A549 treated with dexamethasone at 1 μM for 4 hours (cell line): ENCODE measurements at places on chromosomes 5 and 9. TPM values are rescaled to one million over a fixed set of nuclear protein-coding genes. Genes with fewer than 3 reads are reported as not detected.

CDH12 gene
- 0.03 TPM in 2 of 5 replicates, not detected in the others for total RNA-seq

ACOT12 gene
- 0.08 to 0.09 TPM in 2 of 5 replicates, not detected in the others for total RNA-seq

LHX6 gene
- total RNA-seq: 2.9 to 3.7 TPM (median 3.2 TPM) in 5 replicates

ZCCHC7 gene
- total RNA-seq: 12.5 to 14.3 TPM (median 13.2 TPM) in 5 replicates

FCN2 gene
- total RNA-seq: not detected in 5 replicates

TPRN gene
- total RNA-seq: 6.4 to 11.2 TPM (median 10.5 TPM) in 5 replicates

BHMT2 gene
- not detected in 5 replicates for total RNA-seq

CER1 gene
- total RNA-seq: not detected in 5 replicates

MAMDC2 gene
- 0.20 to 0.34 TPM (median 0.27 TPM) in 5 replicates for total RNA-seq

ADAMTSL2 gene
- not detected in 5 replicates for total RNA-seq

ITK gene
- 0.07 to 0.43 TPM (median 0.37 TPM) in 5 replicates for total RNA-seq

SPATA31D4 gene
- total RNA-seq: not detected in 5 replicates

TEX48 gene
- not detected in 5 replicates for total RNA-seq

TICAM2 gene
- 0.87 to 1.5 TPM (median 1.1 TPM) in 5 replicates for total RNA-seq

GTF3C4 gene
- 15.6 to 21.3 TPM (median 19.4 TPM) in 5 replicates for total RNA-seq

DOK3 gene
- total RNA-seq: 1.8 to 5.4 TPM (median 3.9 TPM) in 5 replicates

FYB1 gene
- total RNA-seq: 9.9 to 15.4 TPM (median 12.6 TPM) in 5 replicates

CCDC192 gene
- total RNA-seq: not detected in 5 replicates

KCNIP1 gene
- not detected in 5 replicates for total RNA-seq

KIF4B gene
- total RNA-seq: 0.01 to 0.02 TPM in 2 of 5 replicates, not detected in the others

FOXD4L5 gene
- 0.04 to 0.05 TPM (median 0.05 TPM) in 3 of 5 replicates, not detected in the others for total RNA-seq

SOX30 gene
- 0.06 to 0.14 TPM (median 0.08 TPM) in 3 of 5 replicates, not detected in the others for total RNA-seq

RPS23 gene
- 3,068 to 5,168 TPM (median 3,151 TPM) in 5 replicates for total RNA-seq

HK3 gene
- total RNA-seq: 0.02 to 0.05 TPM (median 0.03 TPM) in 3 of 5 replicates, not detected in the others

RORB gene
- total RNA-seq: not detected in 5 replicates

ANKRD34B gene
- 0.05 to 0.14 TPM (median 0.09 TPM) in 5 replicates for total RNA-seq

ZFP2 gene
- 0.03 to 0.06 TPM (median 0.04 TPM) in 3 of 5 replicates, not detected in the others for total RNA-seq

KIF20A gene
- 38.7 to 44.6 TPM (median 41.8 TPM) in 5 replicates for total RNA-seq

LCN9 gene
- 0.14 to 0.30 TPM (median 0.22 TPM) in 3 of 5 replicates, not detected in the others for total RNA-seq
